Stimulated activated CD4-positive, alpha-beta T cell treated with anti-CD3 and anti-CD28 coated beads, Interleukin-2, amount 100 ng/mL, for 24 hours (primary cell): ENCODE measurements at places on chromosomes 7 and 10.

- DNase-seq: no peak
Measured at GRCh38 chr7:139332697-139333359, 8.3 kb upstream of the FMC1 start.

DNA sequence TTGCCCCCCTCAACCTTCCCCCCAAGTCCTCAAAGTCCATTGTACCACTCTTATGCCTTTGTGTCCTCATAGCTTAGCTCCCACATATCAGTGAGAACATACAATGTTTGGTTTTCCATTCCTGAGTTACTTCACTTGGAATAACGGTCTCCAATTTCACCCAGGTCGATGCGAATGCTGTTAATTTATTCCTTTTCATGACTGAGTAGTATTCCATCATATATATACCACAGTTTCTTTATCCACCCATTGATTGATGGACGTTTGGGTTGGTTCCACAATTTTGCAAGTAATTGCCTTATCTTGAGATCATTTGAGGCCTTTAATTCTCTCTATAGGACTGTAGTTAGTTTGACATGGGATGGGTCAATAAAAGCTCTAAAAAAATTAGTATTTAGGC lies 124.7 kb downstream of the ARL4A start:
- no peak for DNase-seq

DNA sequence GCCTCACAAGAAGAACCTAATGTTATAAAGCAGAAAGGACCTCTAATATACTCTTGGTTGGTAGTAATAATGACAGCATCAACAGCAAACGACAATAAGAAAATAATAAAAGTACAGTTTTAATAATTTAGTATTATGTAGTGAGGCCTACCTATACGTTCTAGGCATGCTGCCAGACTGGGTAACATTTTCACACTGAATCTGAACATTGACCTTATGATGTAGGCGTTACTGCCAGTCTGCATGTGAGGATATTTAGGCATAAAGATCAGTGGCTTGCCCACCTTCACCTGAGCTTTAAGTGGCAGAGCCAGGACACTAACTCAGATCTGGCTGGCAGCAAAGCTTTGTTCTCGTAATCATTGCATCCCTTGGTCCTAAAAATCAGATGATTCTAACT lies 2.5 kb downstream of the FGL2 start:
- no peak for DNase-seq

GRCh38 chr10:30990971-30991646 lies 40.6 kb downstream of the ZNF438 start:
- no peak for DNase-seq

DNA sequence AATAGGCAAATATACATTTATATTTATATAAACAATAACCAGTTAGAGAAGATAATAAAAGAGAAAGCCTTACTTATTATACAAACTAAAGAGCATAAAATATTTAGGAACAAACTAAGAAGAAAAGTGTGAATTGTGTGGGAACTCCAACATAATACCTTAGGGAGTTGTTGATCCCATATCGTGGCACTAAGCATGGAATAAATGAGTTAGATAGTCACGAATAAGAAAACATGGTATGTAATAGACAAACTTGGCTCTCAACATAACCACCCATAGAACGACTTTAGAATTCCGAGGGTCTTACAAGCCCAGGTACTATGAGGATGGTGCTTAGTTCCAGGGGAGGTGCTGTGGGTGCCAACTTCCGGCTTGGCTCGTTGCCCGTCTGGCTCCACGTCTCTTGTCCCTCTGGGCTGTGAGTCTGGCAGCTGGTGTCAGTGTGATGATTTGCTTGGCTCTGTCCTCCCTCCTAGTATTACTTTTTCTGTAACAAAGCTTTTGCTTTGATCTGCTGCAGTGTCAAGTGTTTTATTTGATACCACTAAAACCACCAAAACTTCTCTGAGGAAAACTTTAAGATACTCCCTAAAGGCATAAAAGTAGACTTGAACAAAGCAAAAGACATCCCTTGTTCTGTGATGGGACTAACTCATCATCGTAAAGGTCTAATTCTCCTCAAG lies 9.5 kb upstream of the RBM20 start:
- DNase-seq: no peak

GRCh38 chr7:84821671-84822534 lies 365.0 kb downstream of the SEMA3D start:
- DNase-seq: no peak

DNA sequence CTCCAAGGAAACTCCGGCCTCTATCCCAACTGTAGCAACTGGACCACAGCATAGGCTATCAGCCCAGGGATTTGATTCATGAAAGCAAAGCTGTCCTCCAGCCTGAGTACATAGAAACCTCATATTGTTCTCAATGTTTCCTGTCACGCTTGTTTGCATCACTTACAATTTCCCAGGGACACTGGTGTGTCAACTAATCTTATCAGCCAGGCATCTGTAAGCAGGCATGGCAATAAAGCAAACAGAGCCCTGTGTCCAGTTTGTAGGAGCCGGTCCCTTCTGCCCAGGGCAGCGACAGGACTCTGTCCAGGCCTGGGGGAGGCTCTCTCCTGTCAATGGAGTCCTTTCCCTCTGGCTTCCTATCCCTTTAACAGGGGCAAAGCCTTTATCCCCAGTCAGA lies 23.0 kb upstream of the CDHR3 start:
- no peak for DNase-seq

- DNase-seq: no peak
Measured at GRCh38 chr10:70432561-70433263, 8.8 kb downstream of the NODAL start.

DNA sequence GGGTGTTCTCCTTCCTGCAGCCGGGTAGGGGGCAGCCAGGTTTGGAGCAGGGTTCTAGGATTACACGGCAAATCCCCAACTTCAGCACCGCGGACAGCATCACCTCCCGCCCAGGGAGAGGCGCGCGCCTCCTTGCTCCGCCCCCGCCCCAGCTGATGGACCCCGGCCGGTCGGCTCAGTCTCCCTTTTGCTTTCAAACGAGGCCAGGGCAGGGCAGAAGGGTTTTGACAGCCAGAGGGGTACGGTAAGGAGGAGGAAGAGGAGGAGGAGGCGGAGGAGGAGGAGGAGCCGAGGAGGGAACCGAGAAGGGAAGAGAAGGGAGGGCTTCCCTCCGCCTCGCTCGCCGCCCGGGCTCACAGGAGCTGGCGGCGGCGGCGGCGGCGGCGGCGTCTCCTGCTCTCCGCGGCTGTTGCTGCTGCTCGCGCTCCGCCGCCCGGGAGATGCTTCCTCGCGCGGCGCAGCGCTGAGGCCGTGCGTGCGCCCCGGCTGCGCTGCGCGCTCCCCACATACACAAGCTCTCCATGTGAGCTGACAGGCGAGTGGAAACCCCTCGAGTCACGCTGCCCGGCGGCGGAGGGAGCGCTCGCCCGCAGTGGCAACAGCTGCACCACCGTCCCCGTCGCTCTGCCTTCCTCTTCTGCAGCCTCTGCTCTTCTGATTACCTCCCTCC lies 615 bp upstream of the CNTNAP2 start:
- peak; percentile 51 for DNase-seq

DNA sequence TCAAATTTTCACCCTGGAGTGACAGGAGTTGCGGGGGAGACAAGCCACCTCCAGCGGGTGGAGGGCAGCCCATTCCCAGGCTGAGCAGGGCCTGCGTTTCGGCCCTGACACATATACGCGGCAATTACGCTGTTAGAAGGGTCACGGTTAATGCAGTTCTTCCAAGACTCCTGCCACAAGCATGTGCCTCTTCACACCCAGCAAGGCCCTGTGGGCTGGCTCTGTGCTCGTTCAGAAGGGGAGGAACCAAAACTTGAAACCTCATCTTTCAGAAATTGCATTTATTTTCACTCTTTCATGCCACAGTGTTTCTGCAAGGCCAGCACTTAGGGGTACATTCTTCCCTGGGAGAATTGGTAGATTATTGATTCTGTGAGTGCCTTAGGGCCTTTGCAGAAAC lies 24.7 kb downstream of the LRMDA start:
- DNase-seq: no peak

DNA sequence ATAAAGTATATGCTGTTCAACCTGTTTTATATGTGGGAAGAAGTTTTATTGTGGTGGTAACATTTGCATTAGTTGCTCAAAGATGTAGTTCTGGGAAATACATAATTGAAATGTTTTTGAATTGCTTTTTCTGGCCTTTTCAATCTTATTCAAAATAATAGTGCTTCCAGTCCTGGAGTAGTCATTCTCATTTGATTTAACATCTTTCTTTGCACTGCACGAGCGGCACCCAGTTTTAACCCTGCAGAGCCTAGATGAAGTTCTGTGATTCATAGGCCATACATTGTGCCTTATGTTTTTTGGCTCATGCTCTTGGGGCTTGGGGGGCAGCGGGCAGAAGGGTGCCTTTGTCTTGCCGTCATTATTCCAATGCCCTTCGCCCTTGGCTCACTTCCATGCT lies 9.9 kb downstream of the ARID5B start:
- no peak for DNase-seq

- no peak for DNase-seq
Measured at GRCh38 chr10:33665501-33665900, 331.0 kb upstream of the NRP1 start.

DNA sequence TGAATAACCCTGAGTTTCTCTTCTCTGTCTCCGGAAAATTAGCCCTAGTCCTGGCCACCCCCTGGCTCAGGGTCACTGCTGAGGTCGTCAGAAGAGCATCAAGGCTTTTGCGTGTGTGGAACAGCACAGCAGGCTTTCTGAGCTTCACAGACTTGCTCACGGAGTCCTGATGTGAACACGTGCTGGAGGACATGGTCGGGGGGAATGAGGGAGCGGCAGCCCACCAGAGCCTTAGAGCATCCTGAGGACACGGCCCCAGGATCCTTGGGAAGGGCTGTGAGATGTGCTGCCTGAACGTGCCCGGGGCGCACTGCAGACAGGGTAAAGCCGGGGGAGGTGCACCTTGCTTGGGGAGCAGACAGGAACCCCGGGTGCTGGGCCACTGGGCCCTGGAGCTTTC lies 28.8 kb downstream of the TMEM120A start:
- no peak for DNase-seq

DNA sequence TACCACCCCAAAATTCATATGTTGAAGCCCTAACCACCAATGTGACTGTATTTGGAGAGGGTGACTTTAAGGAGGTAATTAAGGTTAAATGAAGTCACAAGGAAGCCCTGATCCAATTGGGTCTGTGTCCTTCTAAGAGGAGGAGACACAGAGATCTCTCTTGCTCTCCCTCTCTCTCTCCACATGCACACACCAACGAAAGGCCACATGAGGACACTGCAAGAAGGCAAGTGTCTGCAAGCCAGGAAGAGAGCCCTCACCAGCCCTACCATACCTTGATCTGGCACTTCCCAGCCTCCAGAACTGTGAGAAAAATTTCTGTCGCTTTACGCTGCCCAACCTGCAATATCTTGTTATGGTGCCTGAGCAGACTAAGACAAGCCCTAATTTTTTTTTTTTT lies 56.0 kb upstream of the NEBL start:
- no peak for DNase-seq

- no peak for DNase-seq
Measured at GRCh38 chr7:134632937-134633540, 13.6 kb upstream of the BPGM start.

GRCh38 chr7:84803979-84804378 lies 382.9 kb downstream of the SEMA3D start:
- no peak for DNase-seq

- no peak for DNase-seq
Measured at GRCh38 chr7:134732728-134733127, 46.7 kb upstream of the CALD1 start.

DNA sequence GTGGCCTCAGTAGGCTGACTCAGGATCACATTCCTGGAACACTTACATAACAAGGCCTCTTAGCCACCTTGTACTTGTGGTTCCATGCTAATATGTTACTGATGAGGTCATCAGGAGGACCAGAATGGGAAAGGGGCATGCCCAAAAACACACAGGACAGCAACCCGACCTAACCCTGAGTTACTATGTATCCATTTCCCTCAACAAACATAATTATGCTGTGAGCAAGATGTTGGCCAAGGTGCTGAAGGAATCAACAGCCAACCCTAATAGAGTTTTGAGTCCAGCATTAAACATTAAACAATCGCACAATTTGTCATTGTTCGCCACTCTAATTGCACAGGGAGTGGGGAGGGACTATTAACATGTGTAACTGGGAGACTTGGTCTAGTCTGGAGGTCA lies 129.4 kb downstream of the PLPP4 start:
- no peak for DNase-seq

- no peak for DNase-seq
Measured at GRCh38 chr10:83886871-83887270, 252.4 kb upstream of the GHITM start.

GRCh38 chr10:35356725-35357092 lies 20.4 kb downstream of the CCNY start:
- DNase-seq: no peak

GRCh38 chr10:128042131-128042610 lies 84.1 kb downstream of the MKI67 start:
- no peak for DNase-seq

GRCh38 chr7:69928621-69929020 lies 330.3 kb downstream of the AUTS2 start:
- DNase-seq: no peak

GRCh38 chr7:50711271-50712175 lies 71.2 kb downstream of the GRB10 start:
- no peak for DNase-seq

GRCh38 chr10:90914992-90915765 lies 5.7 kb downstream of the ANKRD1 start:
- no peak for DNase-seq

DNA sequence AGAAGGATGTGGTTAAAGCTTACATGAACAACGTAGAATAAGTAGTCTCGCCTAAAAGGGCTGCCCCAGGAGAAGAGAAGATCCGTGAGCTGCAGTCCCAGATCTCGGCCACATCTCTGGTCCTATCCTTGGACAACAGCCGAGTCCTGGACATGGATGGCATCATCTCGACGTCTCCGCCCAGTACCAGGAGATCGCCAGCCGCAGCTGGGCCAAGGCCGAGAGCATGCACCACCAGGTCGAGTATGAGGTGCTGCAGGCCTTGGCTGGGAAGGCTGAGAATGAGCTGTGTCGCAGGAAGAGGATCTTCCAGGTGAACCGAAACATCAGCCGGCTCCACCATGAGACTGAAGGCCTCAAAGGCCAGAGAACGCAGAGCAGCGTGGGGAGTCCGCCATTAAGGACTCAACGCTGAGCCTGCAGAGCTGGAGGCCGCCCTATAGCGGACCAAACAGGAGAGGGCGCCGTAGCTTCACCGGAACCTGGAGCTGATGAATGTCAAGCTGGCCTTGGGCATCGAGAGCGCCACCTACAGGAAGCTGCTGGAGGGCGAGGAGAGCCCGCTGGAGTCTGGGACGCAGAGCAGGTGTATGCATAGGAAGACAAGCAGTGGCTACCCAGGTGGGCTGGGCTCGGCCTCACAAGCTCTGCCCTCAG lies 22.2 kb downstream of the LIPK start:
- DNase-seq: peak; percentile 34

DNA sequence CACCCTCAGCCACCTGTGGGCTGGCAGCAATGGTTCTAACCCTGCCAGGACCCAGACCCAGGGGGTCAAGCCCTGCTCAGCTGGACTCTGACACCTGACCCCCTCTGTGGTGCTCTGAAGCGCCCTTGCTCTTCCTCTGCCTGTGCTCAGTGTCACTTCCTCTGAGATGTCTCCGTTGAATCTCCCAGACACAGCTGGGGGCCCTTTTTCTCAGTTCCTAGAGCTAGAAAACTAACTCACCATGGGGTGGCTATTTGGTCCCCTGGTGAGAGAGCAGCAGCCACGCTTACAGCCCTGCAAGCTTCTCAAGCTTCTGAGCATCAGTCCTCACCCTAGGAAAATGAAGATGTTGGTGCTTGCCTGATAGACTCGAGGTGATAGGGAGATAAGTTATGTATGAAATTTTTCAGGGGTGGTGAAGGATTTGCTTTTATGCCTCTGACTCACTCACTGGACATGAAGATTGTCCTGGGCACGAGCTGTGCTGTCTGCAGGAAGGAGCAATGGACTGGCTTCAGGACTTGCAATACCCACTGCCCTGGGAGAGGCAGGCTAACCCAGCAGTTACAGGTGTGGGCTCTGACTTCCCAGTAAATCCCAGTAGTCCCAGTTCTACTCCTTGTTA lies 29.6 kb downstream of the COL13A1 start:
- DNase-seq: no peak
